ENCODE measurements at places on chromosomes 7 and 10. TPM values are rescaled to one million over a fixed set of nuclear protein-coding genes. Genes with fewer than 3 reads are reported as not detected.

Gene GIMAP2
- total RNA-seq = 11.5 TPM

Gene SPDYE5
- 0.39 TPM for total RNA-seq

Gene CYP3A5
- total RNA-seq = 104 TPM

Gene FKBP9
- total RNA-seq = 87.2 TPM

Gene IRF5
- total RNA-seq = 32.0 TPM

Gene TFEC
- 5.6 TPM for total RNA-seq

Gene TMEM273
- total RNA-seq = 26.6 TPM

GRCh38 chr10:98474628-98475027, 27.9 kb upstream of the HPS1 start:
- no peak for DNase-seq

GRCh38 chr10:95346715-95347401, 56.1 kb upstream of the PDLIM1 start:
- no peak for DNase-seq

DNA sequence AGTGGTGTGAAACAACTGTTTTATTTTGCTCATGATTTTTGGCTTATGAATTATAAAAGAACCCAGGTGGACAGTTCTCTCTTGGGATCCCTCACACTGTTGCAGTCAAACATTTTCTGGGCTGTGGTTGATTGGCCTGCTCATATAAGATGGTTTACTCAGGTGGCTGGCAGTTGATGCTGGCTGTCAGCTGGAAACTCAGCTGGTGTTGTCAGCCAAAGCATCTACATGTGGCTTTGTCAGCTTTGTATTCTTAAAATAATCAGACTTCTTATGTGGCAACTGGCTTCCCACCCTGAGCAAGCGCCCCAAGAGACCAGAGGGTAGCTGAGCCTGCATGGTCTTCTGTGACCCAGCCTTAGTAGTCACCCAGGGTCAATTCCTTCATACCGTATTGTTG, 534.7 kb downstream of the NRG3 start:
- no peak for DNase-seq

- no peak for DNase-seq
Measured at GRCh38 chr7:311131-311680, 21.2 kb downstream of the FOXL3 start.

DNA sequence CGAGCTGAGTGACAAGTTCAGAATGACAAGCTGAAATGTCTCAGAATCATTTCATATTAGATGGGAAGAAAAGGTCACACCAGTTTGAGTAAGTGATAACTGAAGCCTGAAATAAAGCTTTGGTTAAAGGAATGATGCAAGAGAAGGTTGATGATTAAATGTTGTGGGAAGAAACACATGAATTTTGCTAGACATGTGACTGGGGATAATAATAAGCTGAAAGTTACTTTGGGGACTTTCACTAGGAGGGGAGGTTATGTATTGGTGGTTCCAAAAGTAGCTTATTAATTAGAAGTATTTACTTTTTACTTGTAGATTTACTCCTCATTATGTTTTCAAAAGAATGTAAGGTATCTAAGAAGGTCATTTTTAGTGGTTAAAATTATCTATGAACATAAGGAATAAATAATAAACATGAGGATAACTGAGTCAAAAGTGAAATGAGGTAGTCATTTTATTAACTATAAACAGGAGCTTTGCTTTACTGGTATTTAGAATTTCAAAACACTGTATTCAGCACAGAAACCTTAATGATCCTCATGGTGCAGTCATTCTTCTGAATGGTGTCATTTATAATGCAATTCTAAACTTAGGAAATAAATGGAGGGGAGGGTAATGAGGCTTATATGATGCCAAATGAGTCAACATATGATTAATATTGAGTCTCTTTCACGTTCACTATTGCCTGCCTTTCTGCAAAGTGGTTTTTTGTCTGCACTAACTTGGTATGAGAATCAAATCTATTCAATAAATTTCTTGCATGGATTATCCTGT, 63.7 kb downstream of the PRKG1 start:
- no peak for DNase-seq

DNA sequence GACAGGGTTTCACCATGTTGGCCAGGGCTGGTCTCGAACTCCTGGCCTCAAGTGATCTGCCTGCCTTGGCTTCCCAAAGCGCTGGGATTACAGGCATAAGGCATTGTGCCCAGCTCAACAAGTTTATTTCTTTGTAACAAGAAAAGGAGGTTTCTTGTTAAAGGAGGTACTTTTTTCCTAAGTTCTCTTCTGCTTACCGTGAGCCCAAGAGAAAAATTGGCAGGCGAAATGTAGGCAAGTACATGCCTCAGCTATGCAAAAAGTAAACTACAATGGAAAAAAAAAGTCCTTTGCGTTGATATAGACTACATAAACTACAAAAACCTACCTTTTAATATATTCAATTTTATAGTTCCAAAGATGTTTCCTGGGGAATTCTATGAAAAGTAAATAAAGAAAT, 122.6 kb downstream of the DKK1 start:
- no peak for DNase-seq

DNA sequence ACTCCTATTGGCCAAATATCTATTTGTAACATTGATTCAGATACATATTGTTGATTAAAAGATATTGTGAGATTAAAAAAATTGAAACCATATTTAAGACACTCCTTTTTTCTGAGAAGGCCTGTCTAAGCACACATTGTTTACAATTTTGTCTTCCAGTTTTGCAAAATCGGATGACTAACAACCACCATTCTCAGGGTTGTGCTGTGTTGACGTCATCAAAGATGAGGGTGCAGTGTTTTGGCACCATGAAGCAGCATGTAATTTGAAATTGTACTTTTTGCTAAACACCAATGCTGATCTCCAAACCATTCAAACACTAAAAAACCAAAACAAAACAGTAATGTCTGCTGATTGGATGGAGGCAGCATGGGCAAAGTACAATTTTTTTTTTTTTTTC, 7.4 kb downstream of the CREB5 start:
- DNase-seq = no peak

- peak; percentile 66 for DNase-seq
Measured at GRCh38 chr7:151017953-151018420, 6.3 kb downstream of the ATG9B start.

DNA sequence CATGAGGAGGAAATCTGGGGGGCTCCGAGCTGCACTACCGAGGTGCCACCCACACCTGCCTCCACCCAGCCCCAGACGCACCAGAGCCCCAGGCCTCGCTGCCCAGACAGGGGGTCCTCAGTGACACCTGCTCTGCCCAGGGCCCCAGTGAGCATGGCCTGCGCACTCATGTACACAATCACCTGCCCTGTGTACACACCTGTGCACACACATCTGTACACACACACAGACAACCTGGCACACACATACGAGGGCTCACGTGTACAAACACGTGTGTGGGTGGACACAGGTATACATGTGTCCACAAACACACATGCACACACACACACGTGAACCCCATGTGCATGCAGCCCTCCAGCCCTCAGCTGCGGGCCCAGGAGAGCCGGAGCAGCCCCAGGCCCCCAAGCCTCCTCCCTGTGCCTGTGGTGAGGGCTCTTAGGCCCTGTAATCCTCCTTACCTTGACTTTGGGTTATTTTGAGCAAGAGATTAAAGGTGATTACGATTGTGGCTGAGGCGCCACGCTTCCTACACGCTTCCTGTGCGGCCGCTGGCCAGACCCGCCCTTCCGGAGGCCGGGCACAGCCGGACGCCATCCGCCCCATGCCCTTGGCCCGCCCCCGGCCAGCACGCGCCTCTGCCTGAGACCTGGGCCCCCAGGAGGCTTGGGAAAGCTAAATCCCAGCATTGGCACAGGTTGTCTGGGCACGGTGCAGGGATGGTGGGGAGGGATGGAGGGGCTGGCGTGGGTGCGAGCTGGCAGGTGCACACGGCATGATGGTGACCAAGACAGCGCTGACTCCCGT, 71.9 kb downstream of the ELFN1 start:
- DNase-seq = no peak

DNA sequence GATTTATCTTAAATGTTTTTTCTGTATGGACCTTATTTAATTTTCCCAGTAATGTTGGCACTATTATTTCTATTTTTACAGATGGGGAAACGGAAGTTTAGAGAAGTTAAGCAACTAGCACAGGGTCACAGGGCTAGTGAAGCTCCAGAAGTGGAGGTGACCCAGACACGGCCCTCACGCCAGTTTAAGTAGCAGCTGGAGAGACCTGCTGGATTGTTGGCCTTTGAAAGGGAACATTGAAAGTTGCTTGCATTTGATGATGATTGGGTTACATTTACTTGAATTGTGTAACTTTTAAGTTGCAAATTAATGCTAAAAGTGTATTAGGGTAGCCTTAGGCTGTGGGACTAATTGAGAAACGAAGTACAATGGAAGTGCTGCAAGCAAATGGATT, 25.6 kb downstream of the CDK14 start:
- no peak for DNase-seq

DNA sequence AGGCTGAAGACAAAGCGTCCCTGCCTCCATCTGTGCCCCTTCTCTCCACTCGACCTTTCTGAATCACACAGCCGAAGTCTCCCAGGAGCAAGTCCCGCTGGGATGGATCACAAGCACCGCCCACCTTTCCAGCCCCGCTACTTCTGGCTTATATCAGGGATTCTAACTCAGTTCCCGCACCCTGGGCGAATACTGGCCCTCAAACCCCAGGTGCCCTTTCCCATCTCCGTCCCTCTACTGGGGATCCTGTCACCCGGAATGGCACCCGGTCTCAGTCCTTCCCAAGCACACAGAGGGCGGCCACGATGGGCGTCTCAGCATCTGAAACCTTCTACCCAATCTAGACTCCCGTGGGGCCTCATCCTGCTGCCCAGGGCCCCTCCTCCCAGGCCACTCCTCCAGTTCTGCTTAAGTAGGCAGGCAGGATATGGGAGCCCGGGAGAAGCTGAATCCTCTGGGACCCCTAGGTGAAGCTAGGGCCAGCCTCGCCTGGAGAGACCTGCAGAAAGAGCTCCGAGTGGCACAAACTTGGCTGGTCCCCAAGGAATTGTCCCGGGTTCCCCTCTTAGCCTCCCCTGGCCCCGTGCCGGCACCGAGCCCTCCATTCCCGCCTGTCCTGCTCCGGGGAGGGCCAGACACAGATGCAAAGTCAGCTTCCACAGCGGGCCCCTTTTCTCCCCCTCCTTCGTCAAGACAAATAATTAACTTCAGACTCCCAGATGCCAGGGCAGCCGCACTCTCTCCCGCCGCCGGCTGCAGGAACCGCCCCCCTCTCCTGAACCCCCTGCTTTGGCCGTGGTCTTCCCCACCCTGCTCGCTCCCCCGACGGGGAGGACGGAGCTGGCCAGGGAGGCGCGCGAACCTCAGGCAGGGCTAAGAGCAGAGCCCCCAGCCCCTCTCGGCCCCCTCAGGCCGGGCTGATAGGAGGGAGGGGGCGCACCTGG, 612 bp downstream of the KCP start:
- no peak for DNase-seq

GRCh38 chr10:86291616-86292340, 74.8 kb downstream of the GRID1 start:
- DNase-seq = peak; percentile 29

GRCh38 chr7:110675383-110676103, 415.4 kb upstream of the LRRN3 start:
- no peak for DNase-seq

DNA sequence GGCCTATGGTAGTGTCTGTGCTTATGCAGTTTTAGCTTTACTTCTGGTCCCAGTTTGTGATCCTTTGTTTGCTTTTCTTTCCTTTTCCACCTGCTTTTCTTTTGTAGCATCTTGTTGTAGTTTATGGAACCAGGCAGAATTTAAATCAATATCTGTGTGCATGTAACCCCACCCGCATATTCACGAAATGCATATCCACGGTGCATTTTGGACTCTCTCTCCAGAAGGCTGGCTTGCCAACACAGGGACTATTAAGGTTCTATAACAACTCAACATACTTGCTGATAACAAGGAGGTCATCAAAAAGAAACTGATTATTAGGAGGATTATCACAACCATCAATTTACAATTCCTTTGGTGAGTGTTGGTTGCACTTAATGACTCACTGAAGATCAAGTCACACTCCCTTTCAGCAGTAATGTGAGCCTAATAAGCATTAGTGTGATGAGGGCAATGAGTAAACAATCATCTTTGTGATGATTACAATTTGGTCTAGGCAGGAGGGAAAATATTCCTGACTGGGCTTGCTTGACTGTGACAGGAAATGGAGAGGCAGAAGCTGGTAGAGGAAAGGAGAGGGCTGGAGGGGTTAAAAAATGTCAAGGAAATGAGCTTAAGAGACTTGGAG, 378.6 kb downstream of the REEP3 start:
- DNase-seq = no peak

- peak; percentile 45 for DNase-seq
Measured at GRCh38 chr7:116316838-116317628, 106.7 kb downstream of the TES start.

- no peak for DNase-seq
Measured at GRCh38 chr10:131270461-131271190, 40.9 kb downstream of the TCERG1L start.

- no peak for DNase-seq
Measured at GRCh38 chr7:137243741-137244140, 99.8 kb downstream of the PTN start.

DNA sequence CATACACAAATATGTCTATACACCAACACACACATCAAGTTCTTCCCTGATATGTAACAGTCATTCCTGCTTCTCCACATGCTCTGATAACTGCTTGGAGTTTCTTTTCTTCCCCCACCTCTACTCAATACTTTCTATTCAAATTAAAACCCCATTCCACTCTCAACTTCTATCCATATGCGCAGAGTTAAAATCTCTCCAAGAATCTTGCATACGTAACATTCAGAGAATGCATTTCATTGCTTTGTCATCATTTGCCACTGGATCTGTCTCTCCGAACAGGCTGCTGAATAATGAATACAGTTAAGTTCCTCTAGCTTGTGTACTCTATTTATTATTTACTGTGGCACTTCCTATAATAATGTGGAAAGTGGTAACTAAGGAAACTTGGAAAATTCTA, 68.8 kb downstream of the DGKB start:
- DNase-seq = no peak

- no peak for DNase-seq
Measured at GRCh38 chr10:95925033-95925432, 17.3 kb downstream of the CC2D2B start.

DNA sequence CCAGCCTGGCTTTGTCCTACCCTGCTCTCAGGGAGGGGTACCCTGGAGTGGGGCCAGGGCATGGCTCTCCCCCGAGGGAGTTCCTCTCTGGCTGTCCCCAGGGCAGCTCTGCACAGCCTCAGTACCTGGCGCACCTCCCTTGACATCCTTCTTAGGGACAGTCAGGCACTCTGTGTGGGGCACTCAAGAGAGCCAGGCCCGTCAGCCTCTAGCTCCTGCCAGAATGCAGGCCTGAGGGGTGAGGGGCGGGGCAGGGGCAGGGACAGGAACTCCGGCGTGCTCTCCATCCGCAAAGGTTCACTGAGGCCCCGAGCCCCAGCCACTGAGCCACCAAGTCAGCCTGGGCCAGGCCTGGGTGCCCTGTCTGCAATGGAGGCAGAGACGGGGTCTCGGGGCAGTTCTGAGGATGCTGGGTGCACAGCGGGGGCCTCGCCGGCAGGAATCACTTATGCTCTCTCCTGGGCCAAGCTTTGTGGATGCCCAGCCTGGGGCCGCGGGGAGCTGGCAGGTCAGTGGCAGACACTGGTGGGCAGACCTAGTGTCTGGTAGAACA, 10.1 kb downstream of the LIMK1 start:
- DNase-seq = no peak
